SK-N-DZ (cell line): ENCODE measurements at places on chromosomes 1 and 21.

- peak; percentile 1 for DNase-seq
Observed at GRCh38 chr21:35470522-35470921, 421.4 kb upstream of the RUNX1 start.

GRCh38 chr1:152048416-152049009 is 11.7 kb upstream of the S100A11 start:
- no peak for DNase-seq

DNA sequence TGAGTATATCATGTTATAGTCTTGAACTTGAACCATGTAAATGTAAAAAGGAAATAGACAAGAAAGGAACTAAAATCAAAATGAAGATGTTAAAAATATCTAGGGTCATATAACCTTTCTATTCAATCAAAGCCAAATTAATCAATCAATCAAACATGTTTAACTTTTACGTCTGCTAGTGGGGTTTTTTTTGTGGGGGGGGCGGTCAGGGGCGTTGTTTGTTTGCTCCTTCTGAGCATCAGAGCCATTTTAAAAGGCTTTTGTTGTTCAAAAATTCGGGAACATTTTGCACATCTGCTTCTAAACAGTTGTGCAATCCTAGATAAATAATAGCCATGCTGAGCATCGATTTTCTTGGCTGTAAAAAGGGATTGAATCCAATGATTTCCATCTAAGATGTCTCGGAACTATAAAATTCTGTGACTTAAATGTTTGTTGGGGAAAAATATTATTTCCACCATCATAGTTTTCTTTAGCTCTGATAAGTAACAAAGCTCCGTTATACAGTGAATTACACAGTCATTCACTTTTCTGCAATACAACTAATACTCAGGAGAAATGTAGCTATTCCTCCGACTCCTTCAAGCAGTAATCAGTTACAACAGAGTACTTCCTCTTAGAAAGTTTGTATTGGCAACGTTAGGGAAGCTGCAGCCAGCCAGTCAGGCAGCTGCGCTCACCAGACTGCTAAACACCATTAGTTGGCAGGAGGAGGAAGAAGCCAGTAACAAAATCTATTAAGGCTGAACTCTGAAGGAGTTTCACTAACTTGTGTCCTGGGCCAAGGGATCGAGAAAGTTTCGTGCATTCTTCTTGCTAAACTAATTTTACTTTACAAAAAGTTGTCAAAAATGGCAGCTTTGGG is 2.2 kb downstream of the SPATA6 start:
- no peak for DNase-seq

DNA sequence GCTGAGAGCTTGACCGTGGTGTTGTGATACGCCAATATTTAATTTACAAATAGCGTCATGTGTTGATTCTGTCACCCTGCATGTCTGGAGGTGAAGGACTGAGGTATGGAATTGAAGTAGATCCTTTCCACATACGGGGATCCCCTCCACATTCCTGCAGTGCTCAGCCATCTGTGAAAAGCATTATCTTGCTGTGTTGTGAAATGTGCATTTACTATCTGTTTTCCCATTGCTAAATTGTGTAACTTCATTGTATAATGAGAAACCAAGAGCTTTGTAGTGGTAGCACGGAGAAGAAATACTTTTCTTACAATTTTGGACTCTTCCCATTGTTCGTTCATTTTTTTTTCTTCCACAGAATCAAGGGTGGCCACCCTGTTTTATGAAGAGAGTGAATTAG is 577.3 kb upstream of the ZP4 start:
- DNase-seq: no peak

DNA sequence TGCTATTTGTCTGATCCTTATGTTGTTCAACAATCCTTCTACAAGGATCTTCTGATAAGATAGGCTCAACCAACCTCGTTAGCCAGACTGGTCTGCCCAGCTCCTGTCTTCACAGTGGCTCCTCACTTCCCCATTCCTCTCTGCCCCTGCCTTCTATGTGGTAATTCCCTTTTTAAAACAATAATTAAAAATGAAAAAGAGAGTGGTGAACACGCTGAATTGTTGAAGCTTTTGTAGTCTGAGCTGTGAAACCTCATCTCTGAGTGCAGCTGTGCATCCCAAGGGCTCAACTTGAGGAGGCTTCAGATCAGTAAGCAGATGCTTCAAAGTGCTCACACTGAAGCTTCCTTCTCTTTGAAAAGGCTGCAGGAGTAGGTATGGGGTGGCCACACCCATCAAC is 70.7 kb upstream of the JUN start:
- DNase-seq: no peak

DNA sequence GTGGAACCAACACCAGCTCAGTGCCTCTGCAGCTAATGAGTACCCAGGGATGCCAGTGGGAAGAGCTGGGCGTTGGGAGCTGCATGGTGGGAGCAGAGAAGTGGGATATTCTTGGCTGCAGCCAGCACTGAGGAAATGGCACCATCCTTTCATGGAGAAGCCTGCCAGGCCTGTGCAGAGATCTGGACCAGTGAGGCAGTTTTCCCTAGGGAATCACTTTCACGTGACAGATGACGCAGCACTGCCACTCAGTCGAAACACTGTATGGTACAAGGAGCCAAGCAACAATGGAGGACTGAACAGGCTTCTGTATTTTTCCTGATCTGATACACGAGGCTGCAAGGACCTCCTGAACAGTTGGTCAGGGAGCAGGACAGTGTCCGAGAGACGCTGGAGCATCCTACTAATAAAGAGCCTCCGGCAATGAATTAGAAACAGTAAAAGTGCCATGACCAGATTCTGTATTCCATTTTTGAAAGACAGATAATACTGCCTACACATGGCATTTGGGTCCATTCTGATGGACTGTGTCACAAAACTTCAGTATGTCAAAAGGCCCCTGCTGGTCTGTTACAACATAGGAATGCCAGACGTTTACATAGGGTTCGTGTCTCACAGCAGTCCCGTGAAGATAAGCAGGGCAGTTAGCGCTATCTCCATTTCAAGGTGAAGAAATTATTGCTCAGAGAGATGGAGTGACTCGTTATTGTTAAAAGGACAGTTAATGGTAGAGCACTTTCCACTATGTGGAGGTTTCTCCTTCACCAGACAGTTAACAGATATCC is 44.0 kb upstream of the LMO4 start:
- DNase-seq: peak; percentile 70

DNA sequence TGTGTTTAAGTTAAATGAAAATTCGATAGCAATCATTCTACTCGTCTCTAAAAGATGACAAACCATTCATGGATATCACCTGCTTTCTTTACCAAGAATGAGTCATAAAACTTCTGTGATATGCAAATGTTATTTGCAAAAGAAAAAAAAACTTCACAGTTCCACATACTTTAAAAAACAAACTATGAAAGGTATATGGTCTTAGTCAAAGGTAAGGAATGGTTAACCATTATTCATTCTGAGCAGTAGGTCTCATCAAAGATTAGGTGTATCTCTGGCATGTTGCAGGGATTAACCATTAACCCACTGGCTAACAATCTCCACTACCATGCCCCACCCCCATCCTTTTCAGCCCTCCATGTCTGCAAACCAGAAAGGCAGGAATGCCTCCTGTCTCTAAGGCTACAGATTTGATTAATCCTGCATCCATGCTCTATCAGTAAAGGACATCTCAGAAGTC is 44.4 kb downstream of the PTPN14 start:
- peak; percentile 73 for DNase-seq

DNA sequence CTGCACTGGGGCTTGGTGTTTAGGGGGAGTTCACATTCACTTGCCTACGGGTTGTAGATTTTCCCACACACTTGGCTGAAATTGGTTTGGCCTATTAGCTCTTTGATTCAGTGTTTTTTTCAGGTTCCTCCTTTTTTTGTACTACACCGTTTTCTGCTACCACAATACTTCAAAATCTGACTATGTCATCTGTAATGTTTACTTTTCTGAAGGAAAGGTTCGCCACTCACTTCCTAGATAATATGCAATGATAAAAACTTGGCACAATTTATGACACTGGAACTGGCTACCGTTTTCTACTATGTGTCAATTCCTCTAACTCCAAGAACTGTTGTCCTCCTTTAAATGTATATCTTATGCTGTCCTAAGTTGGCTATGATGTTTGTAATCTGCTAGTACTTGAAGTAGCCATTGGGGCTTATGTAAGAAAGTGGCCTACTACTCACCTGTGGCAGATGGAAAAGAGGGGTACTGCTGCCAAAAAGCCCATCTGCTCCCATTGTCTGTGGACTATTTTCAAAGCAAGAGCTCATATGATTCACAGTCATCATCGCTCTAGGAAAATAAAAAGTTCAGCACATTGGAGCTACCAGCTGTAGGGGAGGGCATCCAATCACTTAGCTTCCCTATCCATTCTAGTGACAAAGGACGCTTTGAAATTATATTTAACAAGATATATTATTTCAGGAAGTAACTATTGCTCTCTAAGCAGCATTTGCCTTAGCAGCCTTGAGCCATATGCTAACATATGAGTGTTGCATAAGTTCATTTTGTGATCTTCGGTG is 42.4 kb upstream of the BACH1 start:
- DNase-seq: no peak

- no peak for DNase-seq
Observed at GRCh38 chr1:158353303-158354075, at the start of gene CD1E. Gene CD1E, plus strand, starts transcription at chr1:158353894. Its CDS starts 95 bp downstream, at chr1:158353989.

GRCh38 chr21:46122758-46123683 is 25.1 kb downstream of the COL6A2 start:
- no peak for DNase-seq

DNA sequence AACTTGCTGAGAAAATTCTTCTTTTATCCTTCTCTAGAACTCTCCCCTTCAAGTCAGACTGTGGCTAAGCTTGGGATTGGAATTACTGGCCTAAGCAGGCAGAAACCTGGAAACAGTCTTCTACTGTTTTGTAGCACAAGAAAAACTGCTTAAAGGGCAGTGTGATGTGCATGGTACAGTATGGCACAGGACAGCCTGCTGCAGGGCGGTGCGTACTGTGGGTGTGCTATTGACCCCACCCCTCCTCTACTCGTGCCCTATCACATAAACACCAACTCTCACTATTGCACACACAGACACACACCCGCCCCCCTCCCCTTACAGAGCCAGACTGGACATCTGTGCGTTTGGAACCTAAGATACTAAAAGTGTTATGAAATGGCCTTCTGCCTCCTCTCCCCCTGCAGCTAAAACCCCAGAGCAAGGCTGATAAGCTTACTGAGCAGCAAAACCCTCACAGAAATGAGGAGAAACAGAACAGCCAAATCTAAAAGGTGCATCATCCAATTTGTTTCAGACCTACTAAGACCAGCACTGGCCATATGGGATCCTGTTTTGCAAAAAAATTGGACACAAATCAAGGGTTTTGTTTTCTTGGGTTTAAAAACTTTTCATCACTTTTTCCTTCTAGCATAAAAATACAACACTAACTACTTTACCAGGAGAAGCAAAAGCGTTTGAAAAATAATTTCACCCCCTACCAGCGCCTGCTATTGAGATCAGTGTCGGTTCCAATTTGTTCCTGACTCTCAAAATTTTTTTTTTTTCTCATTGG is 355.8 kb upstream of the LYPLAL1 start:
- DNase-seq: no peak

DNA sequence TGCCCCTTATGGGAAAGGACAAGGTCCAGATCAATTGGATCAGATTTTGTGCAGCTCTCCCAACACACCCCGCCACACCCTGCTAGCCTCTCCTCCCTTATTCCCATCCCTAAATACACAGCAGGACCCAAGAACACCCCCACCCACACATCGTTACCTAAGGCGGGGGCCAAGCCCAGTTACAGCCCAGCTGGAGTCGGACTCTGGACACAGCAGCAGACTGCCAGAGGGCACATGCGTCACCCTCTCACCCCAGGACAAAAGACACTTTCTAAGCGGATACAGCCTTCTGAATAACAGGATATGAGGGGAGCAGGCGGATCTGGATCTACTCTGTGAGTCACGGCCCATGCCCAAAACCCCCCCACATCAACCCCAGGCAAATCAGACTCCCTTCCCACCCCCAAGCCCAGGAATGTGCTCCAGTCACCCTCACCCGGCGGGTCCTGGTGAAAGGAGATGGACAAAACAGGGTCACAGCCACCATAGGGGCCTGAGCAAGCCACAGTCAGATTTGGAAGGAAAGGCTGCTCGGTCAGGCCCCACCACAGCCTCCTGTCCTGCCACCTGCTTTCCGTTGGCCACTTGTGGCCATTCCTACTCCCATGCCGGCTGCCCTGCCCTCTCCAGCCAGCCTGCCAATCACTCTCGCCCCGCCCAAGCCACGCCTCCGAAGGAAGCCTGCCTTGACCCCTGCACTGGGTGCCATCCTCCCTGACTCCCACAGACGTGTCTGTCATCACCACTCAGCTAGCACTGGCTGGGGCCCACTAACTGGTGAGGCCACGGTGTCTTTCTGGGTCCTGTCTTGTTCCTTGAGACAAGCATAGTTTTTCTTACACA is 4.0 kb downstream of the S100A16 start:
- peak; percentile 73 for DNase-seq

DNA sequence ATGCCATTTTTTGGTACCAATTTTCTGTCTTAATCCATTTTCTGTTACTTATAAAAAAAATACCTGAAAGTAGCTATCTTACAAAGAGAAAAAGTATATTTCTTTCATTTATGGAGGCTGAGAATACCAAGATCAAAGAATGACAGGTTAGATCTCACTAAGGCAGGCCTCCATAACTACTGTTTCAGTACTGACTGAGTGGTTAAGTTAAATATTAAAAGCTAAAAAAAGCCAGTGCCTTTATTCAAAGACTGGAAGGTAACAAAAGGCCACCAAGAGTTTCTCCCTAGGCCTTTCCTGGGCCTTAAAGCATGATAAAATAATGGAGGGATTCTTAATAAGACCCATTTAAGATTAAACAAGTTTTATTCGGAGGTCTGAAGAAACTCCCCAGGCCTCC is 687.7 kb upstream of the ADGRL4 start:
- no peak for DNase-seq

GRCh38 chr1:212218911-212219310 is 66.3 kb upstream of the PPP2R5A start:
- no peak for DNase-seq

DNA sequence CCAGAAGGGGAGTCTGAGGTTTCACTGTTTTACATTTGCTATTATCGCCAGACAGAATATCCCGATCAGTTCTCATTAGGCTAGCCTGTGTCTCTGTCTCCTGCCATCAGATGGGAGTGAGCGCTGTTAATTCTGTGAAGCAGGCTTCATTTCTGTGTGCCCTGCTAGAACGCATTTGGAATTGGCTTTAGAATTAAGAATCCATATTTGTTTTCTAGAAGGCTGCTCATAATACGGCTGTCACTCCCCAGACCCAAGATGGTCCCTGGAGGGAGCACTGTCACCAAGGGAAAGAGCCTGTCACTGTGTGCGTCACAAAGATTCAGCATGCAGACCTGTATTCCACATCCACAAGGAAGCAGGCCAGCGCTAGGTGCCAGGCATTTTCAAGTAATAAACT is 49.2 kb downstream of the CASQ2 start:
- peak; percentile 28 for DNase-seq

GRCh38 chr1:118249641-118250040 is 64.6 kb upstream of the SPAG17 start:
- no peak for DNase-seq

GRCh38 chr1:172746091-172746949 is 87.4 kb downstream of the FASLG start:
- DNase-seq: no peak

DNA sequence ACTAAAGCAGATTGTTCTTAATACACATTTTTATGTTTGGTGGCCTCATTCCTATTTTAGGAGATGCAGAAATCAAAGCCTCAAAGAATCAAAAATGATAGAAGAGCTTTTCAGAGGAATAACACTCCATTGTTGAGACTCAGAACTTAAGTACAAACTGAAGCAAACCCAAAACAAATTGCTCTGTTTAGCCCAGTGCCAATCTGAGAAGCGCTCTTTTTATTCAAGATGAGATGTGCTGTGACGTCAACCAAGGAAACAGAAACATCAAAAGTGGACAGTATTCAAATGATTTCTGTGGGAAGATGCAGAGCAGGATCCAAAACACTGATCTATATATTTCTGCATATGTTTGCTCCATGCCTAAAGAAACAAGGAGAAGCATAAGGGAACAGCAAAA is 18.0 kb downstream of the COLGALT2 start:
- DNase-seq: no peak
